ENCODE measurements at places on chromosomes 1 and 21.
A peak's percentile ranks its signal among the peaks of the same experiment; 100 is the strongest.

GRCh38 chr1:174877208-174877673 is 122.5 kb upstream of the CACYBP start:
- DNase-seq, result no peak

DNA sequence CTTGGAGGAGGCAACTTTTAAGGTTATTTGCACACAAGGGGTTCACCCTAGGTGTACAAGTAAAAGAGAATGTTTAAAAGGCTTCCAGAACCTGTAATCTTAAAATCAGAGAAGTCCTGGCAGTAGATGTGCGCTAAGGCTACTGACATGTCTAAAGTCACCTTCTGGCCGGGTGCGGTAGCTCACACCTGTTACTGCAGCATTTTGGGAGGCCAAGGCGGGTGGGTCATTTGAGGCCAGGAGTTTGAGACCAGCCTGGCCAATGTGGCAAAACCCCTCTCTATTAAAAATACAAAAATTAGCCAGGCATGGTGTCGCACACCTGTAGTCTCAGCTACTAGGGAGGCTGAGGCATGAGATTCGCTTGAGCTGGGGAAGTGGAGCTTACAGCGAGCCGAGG is 20.3 kb upstream of the DEGS1 start:
- DNase-seq, result no peak

GRCh38 chr1:17278996-17279830 is 28.8 kb upstream of the PADI4 start:
- DNase-seq, result no peak

GRCh38 chr1:211697356-211697755 is 21.9 kb upstream of the NEK2 start:
- peak; percentile 70 for DNase-seq

- no peak for DNase-seq
Observed at GRCh38 chr1:198622001-198622400, 16.8 kb upstream of the PTPRC start.

GRCh38 chr1:110982320-110982719 is 18.6 kb upstream of the LRIF1 start:
- DNase-seq, result no peak

DNA sequence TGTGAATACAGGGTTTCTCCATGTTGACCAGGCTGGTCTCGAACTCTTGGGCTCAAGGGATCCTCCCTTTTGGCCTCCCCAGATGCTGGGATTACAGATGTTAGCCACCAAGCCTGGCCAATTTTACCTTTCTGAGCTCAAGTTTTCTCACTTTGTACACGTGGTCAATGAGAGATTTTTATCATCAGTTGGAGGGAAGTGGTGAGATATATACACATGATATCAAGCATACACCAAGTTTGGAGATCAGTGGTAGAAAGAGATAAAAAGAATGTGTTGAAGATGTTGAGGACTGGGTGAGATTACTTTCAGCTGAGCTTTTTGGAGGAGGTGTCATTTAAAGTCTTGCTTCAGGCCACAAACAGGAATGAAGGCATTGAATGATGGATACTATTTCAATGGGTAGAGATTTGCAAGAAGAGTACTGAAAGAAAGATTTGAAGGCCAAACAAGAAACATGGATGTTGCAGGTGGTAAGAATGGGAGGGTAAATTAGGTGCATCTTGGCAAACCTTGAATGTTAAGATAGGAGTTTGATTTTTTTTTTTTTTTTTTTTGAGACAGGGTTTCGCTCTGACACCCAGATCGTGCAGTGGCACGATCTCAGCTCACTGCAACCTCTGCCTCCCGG is 3.0 kb upstream of the SESN2 start:
- no peak for DNase-seq

DNA sequence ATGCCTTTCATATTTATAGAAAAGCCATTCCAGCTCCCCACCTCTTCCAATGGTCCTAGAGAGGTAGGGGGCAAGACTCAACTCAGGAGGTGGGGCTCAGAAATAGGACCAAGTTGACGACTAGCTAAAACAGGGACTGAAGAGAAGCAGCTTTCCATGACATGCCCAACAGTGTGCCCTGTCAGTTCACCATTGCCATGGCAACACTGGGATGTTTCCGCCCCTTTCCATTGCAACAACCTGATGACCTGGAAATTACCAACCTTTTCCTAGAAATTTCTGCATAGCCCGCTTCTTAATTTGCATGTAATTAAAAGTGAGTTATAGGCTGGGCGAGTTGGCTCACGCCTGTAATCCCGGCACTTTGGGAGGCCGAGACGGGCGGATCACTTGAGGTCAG is 22.4 kb upstream of the INTS3 start:
- no peak for DNase-seq

- no peak for DNase-seq
Observed at GRCh38 chr1:109243221-109243620, 6.1 kb upstream of the CELSR2 start.

GRCh38 chr1:119380983-119381662 is 12.5 kb downstream of the HAO2 start:
- no peak for DNase-seq

DNA sequence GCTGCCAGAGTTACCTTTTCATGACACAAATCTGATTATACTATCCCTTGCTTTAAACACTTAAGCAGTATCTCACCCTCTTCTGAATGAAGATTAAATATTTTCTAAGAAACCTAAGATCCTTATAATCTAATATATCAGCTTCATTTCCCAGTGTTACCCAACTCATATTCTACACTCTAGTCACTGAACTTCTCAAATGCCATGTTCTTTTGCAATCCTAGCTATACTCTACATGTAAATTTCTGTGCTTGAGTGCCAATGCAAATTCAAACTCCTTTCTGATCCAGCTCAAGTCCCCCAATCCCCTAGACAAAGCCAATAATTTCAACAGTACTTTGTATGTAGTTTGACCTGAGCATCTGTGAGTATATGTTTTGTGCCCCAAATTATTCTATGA is 293.9 kb downstream of the SDCCAG8 start:
- no peak for DNase-seq

- DNase-seq, result no peak
Observed at GRCh38 chr1:64550946-64551605, 81.1 kb downstream of the CACHD1 start.

GRCh38 chr1:111855260-111855659 is 99.6 kb downstream of the DDX20 start:
- DNase-seq, result no peak

DNA sequence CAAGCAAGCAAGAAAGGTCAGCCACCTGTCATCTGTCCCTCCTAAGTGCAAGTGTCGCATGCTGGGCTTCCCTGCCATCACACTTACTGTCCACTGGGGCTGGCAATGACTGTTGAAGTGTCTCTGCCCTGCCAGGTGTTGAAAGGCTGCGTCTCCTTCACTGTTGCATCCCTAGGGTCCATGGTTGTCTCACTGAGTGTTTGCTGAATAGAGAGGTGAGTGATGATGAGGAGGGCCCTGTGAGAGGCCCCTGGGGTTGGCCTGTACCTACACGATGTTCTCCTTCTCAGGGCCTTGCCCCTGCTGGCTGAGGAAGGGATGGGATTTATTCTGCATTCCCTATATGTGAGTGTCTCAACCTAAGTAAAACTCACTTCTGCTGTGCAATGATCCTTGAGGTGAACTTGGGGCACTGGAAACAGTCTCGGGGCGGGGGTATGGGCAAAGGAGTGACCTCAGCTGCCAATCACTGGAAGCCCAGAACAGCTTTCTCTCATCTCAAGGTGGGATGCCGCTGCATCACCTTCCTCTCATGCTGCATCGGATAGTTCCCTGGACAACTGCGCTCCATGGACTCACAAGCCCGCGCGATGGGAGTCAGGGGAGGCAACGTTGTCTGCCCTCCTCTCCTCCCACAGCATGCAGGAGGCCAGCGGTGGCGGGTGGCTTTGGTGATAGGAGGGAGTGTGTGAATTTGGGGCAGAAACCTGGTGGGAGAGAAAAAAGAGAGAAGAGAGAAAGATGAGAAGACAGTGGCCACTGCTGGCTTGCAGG is 35.8 kb upstream of the SOX13 start:
- DNase-seq, result no peak

- DNase-seq, result no peak
Observed at GRCh38 chr1:37410815-37411214, 63.6 kb upstream of the ZC3H12A start.

DNA sequence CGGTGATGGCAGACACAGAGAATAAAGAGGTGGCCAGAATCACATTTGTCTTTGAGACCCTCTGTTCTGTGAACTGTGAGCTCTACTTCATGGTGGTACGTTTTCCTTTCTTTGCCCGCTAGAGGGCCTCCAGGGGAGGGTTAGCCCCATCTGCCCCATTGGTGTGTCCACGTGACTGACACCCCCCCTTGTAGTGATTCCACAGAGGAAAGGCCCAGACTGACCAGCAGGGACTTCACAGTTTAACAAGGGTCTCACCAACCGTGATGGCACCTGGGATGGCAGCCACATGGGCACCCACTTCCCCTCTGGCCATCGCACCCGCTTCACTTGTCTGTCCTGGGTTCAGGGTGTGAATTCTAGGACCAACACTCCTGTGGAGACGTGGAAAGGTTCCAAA is 22.3 kb upstream of the SARS1 start:
- DNase-seq, result no peak
